ENCODE measurements at places on chromosomes 7 and 10.

DNA sequence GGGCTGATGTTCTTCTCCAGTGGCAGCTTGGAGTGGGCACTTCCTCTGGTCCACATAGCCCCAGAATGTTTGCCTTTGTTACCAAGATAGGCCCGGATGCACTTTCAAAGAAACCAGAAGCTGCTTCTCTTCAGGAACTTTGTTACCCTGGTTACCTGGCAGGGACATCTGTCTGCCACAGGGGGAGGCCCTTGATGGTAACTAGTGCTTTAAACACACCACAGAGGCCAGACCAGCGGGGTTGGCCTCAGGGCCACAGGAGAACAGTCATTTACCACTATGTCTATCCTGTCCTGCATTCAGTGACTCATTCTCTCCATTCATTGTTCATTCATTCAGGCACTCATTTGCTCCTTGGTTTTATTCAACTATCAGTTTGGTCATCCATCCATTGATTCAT lies 11.9 kb upstream of the PLEKHA1 start:
- DNase-seq = no peak

GRCh38 chr7:112006071-112006470 lies 200.1 kb downstream of the DOCK4 start:
- no peak for DNase-seq

GRCh38 chr10:63994371-63994770 lies 473.2 kb downstream of the REEP3 start:
- DNase-seq = no peak

- DNase-seq = no peak
Observed at GRCh38 chr10:125564570-125564969, 118.4 kb downstream of the TEX36 start.

DNA sequence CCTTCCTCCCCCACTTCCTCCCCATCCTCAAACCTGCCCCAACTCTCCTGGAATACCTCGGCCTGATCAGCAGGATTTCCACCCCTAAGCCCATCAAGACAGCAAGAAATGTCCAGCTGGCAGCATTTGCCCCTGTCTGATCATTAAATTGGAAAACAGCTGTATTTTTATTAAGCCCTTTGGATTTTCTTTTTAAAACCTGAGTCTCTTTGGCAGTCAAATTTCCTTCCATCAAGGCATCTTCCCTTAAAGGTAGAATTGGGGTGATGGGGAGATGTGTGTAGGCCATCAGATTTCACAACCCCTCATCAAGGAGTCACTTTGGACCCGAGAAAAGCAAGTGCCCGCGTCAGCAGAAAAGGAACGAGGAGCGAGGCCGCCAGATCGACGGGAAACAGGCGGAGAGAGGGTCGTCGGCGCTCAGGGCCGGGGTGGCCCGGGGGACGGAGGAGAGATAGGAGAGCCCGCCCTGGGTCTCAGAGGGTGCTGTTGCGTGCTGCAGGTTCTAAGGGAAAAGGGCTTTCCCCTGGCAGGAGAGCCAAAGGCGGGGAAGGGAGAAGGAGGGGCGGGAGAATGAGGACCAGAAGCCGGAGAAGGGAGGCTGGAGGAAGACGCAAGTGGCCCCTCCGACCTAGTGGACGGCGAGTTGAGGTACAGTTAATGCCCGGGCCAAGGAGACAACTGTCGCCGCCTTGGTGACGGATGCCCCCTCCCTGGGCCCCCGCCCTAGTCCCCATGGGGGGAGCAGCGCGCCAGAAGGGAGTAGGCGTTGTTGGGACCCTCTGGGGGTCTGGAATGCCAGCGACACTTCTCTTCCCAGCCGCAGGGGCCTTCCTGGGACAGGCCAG lies 11.5 kb upstream of the GATA3 start:
- no peak for DNase-seq

GRCh38 chr7:99693427-99694200 lies 13.8 kb upstream of the CYP3A5 start:
- DNase-seq = no peak

DNA sequence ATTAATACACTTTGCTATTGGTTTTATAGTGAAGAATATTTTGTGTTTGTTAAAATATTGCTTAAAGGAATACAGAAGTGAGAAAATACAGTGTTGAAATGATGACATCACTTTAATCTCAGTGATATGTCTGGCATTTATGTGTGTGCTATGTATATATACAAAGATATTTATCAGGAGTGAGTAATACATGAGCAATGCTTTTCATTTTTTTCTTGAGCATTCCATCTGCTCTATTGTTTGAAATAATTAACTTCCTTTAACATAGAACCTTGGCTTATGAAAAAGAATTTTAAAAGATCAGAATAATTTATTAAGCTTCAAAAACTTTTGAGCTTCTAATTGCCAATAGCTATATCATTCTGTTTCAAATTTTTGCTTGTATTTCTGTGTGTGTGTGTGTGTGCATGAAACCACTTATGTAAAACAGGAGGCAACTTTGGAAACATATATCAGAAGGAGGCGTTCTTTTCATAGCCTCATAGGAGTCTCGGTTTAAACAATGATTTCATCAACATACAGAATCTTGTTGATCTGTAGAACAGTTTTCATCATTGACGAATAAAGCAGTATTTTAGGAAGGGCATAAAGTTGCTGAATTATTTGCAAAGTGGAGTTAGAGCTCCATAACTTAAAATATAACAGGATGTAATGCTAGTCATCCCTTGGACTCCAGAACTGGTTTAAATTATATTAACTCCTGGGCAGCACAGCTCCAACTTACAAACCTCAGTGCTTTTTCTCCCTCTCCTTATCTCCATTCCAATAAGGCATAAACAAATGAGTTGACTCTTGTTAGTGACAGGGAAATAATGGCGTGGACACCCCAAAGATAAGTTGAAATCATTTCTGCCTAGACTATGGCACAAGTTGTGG lies 228.4 kb upstream of the DGKB start:
- no peak for DNase-seq

DNA sequence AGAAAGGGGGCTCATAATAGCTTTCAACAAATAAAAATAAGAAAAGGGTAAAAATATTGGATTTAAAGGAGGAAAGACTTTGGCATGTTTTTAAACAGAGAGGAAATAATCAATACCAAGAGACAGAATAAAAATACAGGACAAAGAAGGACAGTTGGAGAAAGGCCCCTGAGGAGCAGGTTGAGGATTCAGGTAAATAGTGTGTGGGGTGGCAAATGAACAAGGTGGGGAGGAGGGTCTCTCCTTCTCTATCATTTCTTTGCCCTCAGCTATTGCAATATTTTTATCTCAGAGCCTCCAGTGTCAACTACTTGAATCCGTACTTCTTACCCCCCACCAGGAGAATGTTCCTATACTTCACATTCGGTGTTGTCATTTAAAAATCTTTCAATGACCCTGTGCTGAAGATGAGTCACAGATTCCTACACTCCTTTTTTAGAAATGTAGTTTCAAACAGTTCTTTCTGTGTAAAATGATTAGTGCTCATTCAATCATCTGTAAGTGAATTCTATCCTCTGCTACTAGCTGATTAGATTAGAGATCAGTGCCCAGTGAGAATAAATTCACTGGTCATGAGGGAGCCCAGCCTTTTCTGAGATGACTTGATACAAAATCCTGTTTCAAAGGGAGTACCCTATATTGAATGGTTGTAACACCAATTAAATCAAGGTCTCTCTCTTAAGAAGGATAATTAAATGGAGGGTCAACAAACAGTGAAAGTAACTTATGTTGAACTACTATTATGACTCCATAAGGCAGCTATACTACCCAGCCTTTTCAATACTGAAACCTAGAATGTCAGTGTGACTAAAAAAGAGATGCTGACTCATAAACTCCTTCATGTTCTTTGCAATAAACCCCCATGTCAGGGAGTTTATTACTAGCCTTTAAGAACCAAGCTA lies 50.4 kb upstream of the WNT16 start:
- DNase-seq = no peak

DNA sequence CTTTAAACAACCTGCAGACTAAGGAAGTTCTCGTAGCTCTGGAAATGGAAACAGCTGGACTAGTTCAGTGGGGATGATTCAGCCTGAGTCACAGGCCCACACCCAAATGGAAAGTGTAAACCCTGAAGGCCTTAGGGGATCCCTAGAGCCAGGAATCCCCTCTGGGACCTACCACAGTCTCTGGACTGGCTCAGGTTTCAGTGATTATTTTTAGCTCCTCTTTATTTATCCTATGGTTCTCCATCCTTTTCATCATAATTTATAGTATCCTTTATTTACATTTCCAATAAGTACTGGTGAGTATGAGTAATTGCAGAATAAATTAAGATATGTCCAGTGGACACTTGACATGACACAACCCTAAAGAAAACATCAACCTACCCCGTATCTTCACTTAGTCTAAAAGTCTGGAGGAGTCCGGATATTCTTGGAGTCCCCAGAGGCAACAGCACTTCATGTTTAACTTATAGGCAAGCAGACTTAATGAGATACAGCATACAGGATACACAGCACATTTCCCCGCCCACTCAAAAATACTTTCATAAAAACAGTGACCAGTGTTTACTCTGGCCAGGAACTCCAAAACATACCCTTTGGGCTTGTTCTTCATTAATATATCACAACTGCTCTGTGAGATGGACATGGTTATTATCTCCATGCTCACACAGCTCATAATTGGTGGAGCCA lies 28.4 kb upstream of the SEMA3E start:
- no peak for DNase-seq

GRCh38 chr7:3301449-3301731 lies 338 bp downstream of the SDK1 start:
- DNase-seq = no peak

DNA sequence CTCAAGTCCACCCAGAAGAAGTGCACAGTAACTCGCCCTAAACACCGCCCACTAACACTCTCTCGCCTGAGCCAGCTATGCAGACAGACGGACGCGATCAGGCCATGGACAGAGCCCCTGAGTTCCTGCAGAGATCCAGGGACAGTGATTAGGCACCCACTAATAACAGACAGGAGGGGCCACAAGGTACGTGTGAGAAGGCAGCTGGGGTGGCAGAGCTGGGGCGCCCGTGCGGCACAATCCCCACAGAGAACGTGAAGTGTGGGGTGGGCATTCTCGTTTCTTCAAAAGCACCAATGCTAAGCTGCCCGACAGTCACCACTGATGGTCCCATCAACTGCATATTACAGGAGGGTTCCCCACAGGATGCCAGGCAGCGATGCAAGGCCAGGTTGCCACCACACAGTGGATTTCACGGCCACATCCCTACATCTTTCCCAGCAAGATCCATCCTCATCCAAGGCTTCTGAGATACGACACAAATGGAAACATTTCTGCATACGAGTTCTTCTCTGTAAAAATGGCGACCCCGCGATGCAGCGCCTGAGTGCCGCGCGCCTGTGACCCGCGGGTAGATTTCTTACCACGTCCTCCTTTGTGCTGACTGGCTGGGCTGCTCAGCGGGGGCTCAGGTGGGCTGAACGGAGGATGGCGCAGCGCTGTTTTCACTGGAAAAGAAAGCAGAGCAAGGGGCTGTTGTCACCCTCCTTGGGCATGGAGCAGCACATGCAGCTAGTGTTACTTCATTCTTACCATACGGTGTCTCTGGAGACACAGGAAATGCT lies 237.5 kb downstream of the TNS3 start:
- DNase-seq = no peak

DNA sequence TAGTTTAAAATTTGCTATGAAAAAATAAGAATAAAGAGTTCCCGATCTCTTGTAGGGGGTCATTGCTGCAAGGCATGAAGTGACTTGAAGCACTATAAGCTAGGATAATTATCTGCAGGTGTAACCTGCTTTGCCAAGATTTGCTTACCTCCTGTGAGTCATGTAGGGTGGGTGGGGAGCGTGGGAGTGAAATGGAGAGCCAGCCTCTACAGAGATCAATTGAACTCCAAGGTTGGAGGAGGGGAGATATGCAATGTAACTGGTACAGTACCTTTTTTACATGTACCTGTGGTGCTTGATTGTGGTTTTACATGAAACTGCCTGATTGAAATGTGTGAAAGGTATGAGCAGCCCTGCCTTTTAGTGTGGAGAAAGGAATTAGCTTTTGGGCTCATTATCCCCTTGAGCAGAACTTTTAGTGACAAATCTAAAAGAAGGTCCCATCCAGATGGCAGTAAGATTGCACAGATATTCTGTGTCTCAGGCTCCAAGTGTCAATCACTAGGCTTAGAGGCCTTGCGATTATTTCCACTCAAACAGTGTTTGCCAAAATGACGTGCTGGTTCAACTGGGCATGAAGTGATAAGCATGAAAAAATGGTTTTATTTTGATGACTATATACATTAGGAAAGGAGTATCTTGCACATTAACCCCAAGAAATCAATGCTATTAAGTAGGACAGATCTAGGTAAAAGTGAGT lies 138.6 kb upstream of the GRB10 start:
- DNase-seq = no peak

DNA sequence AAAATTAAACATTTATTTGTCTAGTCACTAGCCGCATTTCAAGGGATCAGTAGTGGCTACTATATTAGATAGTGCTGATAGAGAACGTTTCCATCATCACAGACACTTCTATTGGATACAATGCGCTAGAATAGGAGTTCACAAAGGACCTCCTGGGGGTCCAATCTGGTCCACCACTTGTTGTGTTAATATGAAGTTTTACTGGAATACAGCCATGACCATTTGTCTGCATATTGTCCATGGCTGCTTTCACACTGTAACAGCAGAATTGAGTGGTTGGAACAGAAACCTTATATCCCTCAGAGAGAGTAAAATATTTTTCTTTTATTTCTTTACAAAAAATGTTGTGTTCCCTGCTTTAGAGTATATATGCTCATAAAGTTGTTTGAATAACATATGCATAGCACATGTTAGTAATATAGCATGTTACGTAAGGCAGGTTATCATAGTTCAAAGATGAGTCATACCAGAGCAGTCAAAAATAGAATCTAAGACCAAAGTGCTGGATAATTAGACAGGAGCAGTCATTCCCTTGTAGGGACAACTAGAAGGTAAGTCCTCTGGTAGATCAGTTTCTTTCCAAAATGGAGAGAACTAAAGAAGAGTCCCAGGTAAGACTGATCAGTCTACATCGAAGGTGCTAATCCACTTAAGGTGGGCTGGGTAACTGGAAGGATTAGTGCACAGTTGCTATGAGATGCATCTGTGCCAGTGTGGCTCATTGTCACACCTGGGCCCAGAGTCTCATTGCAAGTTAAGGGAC lies 14.9 kb downstream of the BZW2 start:
- DNase-seq = no peak
